ENCODE measurements at places on chromosomes 3 and 15.
A peak's percentile ranks its signal among the peaks of the same experiment; 100 is the strongest.

DNA sequence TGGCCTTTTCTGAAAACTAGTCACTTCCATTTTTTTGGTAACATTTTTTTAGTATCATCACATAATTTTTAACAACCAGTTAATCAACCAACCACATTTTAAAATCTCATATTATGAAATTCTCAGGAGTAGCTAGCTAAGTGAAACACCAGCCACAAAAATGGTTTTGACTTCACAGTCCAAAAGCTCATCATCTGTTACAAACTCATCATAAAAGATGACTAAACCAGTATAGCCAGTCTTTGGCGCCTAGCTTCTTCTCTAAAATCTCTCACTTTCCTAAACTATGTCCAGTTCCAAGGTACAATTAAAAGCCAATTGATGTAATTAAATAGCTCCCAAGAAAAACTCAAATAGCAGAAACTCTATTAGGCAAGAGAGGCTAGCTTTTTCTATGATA, 88.2 kb upstream of the ZNF385D start:
- DNase-seq: no peak

DNA sequence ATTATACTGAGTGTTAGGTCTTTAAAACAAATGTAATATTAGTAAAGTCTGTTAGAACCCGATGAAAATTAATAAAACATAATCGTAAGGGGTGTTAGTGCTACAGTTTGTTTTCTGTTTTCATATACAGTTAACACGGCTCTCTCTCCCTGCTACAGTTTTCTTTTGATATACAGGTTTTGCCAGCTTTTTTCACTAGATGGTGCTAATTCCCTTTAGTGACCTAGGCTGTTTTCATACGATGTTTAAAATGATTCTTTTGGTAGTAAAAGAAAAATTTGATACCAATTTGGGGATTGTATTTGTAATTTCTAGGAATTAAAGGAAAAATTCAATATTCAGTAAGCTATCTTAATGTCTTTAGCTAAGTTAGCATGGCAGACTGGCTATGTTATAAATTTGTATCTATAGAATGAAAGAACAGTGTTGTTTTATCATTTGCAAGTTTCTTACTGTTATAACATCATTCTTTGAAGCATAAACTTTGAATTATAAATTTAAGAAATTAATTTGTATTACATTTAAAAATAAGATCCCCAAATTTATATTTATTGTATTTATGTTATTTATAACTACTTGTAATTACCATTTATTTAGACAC, 11.5 kb downstream of the APH1B start:
- DNase-seq: no peak

DNA sequence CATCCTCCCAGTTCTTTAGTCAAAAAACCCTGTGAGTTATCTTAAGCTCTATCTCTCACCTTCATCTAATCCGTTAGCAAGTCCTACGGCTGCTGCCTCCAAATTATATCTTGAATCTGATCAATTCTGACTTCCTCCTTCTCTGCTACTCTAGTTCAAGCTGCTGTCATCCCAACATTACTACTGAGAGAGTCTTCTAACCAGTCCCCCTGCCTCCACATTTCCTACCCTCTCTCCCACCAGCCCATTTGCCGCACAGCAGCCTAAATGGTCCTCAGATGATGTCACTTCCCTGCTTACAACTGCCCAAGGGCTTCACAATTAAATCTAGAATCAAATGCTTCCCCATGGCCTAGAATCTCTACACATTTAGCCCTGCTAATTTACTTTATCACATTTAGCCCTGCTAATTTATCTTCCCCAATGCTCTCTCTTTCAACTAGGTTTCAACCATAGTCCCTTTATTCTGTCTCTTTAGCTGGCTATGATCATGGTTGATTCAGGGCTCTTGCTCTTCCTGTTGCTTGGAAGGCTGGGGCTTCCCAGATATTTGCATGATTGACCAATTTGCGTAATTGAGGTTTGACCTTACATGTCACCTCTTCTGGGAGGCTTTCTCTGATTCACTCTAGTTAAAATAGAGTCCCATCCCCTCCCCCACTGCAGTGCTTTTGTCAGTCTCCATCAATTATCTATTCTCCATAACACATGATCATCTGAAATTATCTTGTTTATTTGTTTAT, 11.0 kb upstream of the ARL14 start:
- DNase-seq: no peak

DNA sequence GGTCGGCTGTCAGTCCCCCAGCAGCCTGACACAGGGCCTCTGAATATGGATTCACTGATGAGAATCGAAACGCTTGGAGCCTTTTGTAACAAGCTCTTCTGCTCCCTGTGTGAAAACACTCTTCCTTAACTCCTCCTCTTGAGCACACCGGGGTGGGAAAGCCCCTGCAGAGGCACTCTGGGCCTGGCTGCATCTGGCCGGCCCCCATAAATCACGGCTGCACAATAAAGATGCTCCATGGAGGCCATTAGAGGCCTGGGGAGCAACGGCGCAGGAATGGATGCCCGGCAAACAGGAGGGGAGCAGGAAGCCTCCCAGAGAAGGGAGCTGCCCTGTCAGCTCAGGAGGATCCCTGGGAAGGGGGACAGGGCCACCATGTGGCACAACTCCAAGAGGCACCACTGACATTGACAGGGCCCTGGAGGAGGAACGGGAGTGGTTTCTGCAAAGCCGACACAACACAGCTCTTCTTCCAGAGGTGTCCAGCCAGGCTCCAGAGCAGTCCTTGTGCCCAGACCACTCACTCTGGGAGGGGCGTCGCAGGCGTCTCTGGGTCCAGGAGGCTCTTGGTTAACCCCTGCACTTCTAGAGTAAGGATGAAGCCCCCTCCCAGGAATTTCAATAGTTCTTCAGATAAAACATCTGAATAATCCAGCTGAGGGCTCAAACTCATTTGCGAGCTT, 509.3 kb upstream of the PPP2R3A start:
- DNase-seq: peak; percentile 74

GRCh38 chr3:121601212-121601812, 8.1 kb downstream of the FBXO40 start:
- DNase-seq: no peak

DNA sequence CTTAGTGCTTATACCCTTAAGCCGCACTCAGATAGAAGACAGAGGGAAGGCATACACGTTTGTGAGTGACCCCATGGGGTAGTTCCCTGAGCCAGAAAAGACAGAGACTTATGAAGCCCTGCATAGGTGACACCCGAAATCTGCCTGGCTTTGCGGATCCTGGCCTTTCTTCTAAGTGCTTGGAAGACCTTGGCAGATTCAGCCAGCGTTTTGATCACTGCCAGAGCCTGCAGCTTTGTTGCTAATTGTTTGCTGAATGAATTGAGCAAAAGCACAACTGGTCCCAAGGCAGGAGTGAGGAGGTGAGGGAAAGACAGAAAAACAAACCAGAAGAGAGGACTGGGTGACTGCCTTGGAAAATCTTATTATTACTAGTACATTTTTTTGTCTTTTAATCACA, 168.3 kb upstream of the ICE2 start:
- DNase-seq: no peak

GRCh38 chr15:44199393-44199792, 4.3 kb upstream of the FRMD5 start:
- DNase-seq: no peak

DNA sequence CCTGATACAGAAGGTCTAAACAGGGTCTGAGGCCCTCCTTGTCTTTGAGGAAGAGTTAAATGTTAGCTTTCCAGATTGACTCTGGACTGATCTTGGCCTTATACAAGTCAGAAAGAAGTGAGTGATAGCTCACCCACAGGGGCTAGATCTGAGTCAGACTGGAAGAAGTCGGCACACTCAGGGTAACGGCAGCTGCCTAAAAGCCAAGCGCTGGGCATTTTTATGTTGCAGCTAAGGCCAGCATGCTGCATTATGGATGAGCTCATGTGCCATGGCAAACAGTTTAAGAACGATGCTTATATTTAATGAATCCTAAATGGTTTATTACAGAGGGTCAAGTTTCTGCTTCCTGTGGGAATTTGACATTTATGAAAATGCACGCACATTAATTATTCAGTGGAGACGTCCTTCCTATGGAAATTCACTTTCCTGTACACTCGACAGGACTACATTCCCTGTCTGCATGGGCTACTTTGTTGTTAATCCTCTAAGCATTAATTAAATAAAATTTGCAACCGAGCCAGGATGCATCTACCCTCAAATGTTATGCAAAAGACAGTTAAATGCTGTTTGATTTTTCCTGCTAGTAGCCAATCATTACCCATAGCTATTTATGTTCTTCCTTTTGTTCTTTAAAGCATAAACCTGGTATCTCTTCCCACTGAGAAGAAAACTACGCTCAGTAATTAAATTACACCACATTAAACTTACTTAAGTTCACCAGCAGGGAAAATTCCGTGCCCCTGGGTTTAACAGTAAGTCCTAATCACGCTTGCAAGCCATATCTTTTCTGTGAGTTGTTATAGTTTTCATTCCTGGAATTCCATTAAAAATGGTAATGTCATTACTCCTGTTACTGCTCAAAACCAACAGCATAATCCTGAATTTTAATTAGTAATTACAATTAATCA, 762.7 kb upstream of the CFAP20DC start:
- DNase-seq: no peak

- no peak for DNase-seq
Measured at GRCh38 chr3:151393941-151394340, 9.4 kb upstream of the P2RY12 start.

DNA sequence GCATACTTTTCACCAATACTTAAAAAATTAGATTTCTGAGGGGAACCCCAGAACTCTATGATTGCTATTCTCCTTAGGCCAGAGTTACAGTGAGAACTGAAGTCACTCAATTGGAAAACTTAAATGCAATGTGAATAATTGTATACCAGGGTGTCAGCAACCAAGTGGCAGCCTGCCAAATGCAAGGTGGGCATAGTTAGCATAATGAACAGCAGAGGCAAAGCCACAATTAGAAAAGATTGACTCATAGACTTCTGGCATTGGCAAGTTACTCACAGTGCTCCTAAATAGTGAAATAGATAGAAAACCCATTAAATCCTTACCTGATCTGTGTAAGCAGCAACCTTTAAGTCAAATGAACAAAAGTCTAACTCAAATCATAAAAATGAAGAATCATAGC, 94.9 kb downstream of the BCHE start:
- DNase-seq: no peak

DNA sequence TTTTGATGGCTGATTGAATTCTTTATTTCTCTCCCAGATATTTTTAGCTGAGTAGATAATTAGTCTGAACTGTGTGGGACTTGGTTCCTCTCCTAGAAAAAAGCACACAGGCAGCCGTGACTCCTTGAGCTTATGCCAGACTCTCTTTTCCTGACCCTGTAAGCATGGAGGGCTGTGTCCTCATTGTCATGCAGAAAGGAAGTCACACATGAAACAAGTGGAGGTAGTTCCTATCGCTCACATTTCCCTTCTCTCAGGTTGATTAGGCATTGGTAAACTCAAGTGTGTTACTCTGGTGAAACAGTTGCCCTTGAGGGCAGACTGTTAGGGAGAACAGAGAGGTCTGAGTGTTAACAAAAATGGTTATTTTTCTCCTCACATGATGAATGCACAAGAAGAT, 6.3 kb upstream of the RTP4 start:
- DNase-seq: no peak

GRCh38 chr15:35834216-35834830, 288.4 kb upstream of the DPH6 start:
- DNase-seq: no peak

GRCh38 chr3:178297199-178297598, 239.0 kb upstream of the KCNMB2 start:
- no peak for DNase-seq

GRCh38 chr3:46607603-46608028, 4.7 kb upstream of the FAM240A start:
- DNase-seq: no peak

- no peak for DNase-seq
Measured at GRCh38 chr3:134258761-134259347, 8.2 kb upstream of the RYK start.

Measured in ecto neural progenitor cell (in vitro differentiated cells).